ENCODE measurements at places on chromosomes 4 and X.

- no peak for DNase-seq
Observed at GRCh38 chr4:38154681-38155588, 194.7 kb downstream of the PTTG2 start.

- DNase-seq: no peak
Observed at GRCh38 chr4:151887816-151888180, 127.0 kb upstream of the GATB start.

GRCh38 chr4:180832073-180832472, 1411.1 kb upstream of the TENM3 start:
- DNase-seq: no peak

- DNase-seq: no peak
Observed at GRCh38 chr4:176492646-176493302, 173.0 kb downstream of the SPCS3 start.

DNA sequence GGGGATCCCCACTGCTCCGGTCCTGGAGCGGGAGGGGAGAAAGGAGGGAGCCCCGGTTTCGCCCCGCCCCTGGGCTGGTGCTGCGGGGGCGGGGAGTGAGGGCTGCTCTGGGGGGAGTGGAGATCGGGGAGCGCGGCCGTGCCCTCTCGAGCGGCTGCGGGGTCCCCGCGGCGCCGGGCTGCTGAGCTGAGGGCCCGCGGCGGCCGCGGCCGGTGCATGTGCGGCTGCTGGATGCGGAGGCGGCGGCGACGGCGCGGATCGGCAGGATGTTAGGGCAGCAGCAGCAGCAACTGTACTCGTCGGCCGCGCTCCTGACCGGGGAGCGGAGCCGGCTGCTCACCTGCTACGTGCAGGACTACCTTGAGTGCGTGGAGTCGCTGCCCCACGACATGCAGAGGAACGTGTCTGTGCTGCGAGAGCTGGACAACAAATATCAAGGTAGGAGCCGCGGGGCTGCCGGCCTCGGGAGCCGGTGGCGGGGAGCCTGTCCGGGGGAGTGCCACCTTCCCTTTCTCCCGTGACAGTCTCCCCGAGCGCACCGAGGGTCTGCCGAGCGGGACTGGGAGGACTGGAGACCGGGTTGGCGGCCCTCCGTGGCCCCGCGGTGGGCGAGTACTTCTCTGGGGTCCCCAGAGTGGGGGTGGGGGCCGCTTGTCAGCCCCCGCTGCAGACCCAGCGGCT, at the start of gene ING2:
Gene ING2, plus strand, starts transcription at position 129 of the 681 bp plus-strand sequence. Its CDS starts 138 bp downstream, at position 267.
- DNase-seq: no peak
